ENCODE measurements at places on chromosomes 6 and 20.
A peak's percentile ranks its signal among the peaks of the same experiment; 100 is the strongest.

GRCh38 chr20:2694008-2694471 is 1.5 kb downstream of the EBF4 start:
- DNase-seq = no peak

- peak; percentile 53 for DNase-seq
Measured at GRCh38 chr6:34656378-34657036, 40.1 kb downstream of the ILRUN start.

GRCh38 chr6:37048851-37049757 is 43.6 kb downstream of the FGD2 start:
- no peak for DNase-seq

- DNase-seq = no peak
Measured at GRCh38 chr6:23097566-23097965, 528.2 kb downstream of the HDGFL1 start.

GRCh38 chr6:10589983-10590382 is 68.8 kb downstream of the GCNT2 start:
- DNase-seq = no peak

GRCh38 chr20:59291740-59292383 is 8.5 kb upstream of the EDN3 start:
- DNase-seq = no peak

DNA sequence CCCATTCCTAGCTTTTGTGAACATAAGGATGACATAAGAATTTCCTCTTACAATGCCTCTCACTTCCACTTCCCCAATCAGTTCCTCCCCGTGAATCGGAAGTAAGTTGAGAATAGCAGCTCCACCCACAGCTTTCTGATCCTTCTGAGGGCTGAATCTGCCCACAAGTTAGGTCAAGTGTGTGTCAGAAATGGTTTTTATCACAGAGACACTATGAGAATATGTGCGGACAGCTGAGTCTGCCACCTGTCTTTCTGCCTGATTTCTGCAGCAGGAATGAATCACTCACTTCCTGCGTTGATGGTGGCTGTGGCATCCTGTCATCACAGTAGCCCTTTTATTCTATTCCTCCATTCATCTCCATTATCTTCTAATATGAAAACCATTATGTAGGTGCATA is 70.2 kb downstream of the RIN2 start:
- DNase-seq = peak; percentile 36

GRCh38 chr6:169086020-169086419 is 167.6 kb downstream of the THBS2 start:
- no peak for DNase-seq

DNA sequence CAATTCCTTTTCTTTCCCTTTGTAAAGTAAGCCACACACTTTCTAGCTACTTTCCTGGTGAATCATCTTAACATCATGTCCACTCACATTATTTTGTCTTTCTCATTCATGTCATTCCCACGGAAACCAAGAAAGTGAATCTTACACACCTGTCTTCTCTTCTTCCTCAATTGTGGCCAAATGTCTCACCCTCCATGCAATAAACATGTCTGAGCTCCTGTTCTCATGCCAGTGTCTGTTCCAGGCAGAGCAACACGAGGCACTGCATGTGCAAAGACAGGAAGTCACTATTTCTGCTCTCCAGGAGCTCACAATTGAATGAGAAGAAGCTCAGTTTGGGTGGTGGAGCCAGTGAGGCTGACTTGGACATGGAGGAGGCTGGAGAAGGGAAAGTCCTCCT is 29.0 kb upstream of the TMEM244 start:
- no peak for DNase-seq

DNA sequence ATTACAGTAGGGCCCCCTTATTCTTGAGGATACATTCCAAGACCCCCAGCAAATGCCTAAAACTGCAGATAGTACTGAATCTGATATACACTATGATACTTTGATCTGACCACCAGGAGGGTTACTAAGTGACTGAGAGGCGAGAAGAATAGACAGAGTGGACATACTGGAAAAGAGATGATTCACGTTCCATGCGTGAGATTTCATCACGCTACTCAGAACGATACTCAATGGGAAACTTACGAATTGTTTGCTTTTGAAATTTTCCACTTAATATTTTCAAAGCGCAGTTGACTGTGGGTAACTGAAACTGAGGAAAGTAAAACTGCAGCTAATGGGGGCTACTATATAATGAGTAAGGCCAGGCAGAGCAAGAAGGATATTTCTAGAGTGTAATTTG is 60.8 kb downstream of the STX11 start:
- DNase-seq = no peak

DNA sequence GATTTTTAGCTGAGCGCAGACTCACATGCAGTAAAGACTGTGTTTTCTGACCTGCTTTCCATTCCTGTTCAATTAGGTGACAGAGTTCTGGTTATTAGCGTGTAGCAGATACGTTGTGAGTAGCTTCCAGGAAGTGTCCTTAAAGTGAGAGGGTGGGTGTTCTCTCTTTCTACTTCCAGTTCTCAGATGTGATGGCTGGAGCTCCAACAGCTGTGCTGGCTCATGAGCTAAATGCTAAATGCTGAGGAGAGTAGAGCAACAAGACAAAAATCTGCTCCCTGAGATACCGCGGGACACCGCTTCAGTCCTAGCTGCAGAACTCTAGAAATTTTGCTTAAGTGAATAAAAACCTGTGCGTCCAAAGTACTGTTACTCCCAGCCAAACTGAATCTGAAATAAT is 38.2 kb upstream of the FYN start:
- no peak for DNase-seq

DNA sequence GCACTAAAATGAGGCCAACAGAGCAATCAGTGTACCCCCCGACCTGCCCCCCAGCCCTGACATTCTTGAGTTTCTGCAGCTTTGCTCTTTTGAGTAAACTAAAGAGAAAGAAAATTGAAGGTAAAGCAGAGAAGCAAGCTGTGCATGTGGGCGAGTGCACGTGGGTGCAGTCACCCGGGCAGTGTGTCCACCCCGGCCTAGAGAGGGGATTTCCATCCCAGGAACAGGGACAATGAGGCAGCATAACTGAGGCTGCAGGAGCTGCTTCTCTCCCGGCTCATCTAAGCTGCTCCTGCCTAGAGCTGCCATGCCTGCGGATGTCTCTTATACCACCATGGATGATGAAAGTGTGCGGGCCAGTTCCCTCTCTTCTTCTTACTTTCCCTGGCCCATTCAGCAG is 16.8 kb downstream of the CASS4 start:
- DNase-seq = no peak

DNA sequence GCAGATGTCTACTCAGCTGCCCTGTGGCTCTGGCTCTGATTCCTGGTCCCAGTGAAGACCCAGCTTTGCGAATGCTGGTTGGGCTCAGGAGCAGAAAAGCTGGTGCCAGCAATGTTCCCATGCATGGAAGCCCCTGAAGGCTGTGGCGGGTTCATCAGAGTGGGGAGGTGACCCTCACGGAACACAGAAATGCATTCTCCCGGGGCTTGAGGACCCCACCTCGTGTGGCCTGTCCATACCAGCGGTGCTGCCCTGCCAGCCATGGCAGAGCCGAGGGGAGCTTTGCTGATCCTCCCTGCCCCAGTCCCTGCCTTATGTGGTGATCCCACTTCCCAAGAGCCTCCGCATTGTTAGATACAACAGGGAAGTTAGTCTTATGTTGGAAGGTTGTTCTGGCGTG is 157.7 kb upstream of the THBS2 start:
- DNase-seq = no peak

- DNase-seq = no peak
Measured at GRCh38 chr20:2692036-2692885, at the start of gene EBF4. Gene EBF4, plus strand, starts transcription at chr20:2692780. Its CDS starts 866 bp downstream, at chr20:2693646.

DNA sequence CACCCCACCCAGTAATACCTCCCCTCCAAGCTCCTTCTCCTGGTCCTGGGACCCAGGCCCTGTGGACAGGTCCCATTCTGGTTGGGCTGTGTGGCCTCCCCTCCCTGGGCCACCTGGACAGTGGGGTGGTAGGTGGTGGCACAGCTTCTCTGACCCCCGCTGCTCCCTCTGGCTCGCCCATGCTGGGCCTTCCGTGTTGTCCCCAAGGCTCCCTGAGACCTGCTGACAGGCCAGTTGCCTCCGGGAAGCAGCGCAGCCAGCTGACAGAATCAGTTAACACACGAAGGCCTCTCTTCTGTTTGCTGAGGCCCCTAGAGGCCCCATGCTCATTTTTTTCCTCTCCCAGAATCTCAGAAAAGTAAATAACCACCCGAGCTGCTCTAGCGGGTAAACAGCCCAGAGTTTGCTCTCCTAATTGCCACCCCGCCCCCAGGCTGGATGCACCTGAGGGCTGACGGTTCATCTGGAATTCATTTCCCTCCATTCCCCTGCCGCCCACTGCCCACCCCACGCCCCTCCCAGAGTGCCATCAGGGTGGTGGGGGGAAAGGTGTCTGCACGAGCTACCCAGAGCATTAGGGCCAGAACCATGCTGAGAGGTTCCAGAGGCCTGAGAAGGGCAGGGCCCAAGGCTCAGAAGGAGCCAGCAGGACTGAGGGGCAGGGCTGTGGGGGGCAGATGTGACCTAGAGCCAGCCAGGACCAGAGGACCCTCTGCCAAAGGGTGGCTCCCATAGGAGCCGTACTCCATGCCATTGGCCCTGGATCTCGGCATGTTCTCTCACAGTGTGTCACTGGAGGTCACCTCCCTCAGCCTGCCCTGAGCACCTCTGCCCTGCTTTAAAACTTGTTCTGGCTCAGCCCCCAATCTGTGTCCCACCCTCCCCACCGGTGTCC is 157.5 kb downstream of the GRM4 start:
- DNase-seq = no peak

GRCh38 chr6:160127270-160128124 is 5.9 kb downstream of the SLC22A1 start:
- DNase-seq = no peak
